ENCODE measurements at places on chromosomes 11 and 22. TPM values are rescaled to one million over a fixed set of nuclear protein-coding genes. Genes with fewer than 3 reads are reported as not detected.
A peak's percentile ranks its signal among the peaks of the same experiment; 100 is the strongest.

DNA sequence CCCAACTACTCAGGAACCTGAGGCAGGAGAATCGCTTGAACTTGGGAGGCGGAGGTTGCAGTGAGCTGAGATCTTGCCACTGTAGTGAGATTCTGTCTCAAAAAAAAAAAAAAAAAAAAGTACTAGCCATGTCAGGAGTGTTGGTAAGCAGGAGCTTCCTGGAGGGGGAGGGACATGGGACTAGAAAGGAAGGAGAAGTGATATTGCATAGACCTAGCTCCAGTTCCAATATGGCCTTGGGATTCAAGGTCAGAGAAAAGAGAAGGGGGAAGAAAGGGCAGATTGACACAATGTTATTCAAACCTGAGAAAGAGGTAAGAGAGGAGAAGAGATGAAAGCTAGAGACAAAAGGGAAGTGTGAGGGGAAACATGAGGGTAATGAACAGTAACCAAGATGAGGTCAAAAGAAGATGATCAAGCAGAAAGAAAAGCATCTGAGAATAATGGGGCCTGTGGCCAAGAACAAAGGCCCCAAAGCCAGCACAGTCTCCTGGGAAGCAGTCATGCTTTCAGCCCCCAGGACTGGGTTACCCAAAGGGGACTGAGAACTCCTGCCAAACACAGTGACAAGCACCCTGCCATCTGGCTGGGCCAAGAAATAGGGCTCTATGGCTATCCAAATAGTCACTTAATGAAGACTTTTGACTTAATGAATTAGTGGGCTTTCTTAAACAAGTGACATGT lies 51.7 kb upstream of the FTH1 start:
- DNase-seq, result no peak

DNA sequence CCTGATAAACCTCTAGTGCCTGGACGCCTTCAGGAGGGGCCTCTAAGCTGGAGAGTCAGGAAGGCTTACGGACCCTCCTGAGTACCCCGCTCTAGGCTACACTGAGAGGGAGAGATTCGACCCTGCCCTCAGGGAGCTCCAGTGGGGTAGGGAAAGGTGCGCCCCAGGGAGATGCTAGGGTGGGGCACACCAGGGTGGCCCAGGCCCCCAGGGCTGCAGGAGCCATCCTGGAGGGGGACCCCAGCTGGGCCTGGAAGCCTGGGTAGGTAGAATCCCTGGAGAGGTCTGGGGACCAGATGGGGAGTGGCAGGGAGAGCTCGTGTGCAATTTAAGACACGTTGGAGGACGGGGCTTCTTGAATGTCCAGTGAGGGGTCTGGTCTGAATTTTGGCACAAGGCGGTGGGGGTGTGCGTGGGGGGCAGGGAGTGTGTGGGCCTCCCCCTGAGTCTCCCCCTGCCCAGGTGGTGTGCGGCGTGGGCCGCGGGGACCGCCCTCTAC lies 4.7 kb downstream of the CARNS1 start:
- no peak for DNase-seq

DNA sequence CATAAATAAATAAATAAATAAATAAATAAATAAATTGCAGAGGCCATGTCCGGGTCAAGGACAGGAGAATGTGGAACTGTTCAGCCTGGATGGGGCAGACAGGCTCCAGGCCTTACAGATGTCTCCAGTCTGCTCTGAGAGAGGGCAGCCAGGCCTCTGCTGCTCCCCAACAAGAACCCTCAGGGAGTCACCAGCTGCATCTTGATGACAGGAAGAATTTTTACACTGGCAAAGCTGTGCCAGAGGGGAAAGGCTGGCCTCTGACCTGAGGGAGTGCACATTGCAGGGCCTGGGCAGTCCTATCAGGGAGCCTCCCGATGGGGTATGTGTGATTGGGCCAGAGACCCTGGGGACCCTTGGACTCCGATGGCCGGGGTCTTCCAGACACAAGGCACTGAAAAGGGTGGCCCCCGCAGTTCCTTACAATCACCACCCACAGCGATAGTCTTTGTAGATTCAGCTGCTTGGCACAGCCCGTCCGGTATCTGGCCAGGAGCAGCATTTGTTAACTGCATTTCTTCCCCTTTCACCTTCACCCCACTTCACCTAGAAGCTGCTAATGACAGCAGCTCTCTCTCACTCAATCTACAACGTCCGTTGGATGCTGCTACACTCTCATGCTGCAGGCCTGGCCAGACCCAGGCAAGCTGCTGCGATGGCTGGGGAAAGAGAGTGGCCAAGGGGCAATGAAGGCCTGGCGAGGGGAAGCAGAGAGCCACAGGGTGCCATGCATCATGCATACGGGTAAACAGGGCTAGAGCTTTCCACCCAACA lies 8.1 kb downstream of the MOGAT2 start:
- no peak for DNase-seq

Gene FAM111B
- polyA plus RNA-seq, result 14.2 TPM

Gene OR5B21
- polyA plus RNA-seq, result not detected

- peak; percentile 19 for DNase-seq
Measured at GRCh38 chr22:22770280-22770871, 117.2 kb upstream of the IGLL5 start.

DNA sequence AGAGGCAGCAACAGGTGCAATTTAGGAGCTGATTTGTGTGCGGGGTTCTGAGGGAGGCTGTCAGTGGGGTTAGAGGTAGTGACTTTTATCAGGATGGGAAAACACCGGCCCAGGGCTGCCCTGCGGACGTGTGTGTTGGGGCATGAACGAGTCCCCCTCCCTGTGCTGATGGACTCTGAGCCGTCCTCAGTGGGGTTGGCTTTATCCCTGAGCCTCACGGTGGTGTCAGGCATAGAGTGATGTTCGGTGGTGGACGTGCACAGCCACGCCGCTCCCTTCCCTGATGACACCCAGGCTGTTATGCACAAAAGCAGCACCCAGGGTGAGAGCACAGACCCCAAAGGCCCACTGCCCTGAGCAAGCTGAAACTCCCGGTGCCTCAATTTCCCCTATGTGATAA lies 809.1 kb downstream of the BRD1 start:
- no peak for DNase-seq

Gene FAM181B
- polyA plus RNA-seq, result 4.7 TPM

DNA sequence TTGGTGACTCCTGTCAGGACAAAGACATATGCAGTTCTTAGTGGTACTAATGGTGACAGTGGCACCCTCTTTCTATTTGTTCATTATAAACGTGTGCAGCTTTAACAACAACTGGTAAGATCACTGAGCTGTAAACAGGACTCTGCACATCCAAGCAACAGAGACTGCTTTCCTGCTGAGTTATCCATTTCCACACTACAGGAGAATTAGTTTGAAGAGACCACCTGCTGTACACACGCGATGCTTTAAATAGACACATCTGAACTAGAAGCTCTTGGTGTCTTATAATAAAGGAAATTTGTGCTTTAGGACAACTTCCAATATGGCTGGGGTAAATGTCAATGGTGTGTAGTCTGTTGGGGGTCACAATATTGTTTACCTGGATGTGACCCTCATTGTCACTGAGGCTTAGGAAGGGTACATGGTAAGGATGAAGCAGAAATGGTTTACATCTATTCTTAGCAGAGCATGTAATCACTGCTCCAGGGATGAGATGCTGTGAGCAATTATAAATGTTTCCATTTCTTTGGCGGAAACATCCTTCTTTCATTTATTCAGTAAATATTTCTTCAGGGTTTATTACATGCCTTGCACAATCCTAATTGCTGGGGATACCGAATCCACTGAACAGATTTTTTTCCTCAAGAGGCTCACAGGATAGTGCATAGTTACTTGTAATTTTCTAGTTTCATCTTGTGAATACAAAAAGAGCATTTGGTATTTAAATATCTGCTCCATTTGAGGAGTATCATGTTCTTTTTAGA lies 354.0 kb upstream of the CCDC90B start:
- no peak for DNase-seq

Gene MMP12
- 2.4 TPM for polyA plus RNA-seq

DNA sequence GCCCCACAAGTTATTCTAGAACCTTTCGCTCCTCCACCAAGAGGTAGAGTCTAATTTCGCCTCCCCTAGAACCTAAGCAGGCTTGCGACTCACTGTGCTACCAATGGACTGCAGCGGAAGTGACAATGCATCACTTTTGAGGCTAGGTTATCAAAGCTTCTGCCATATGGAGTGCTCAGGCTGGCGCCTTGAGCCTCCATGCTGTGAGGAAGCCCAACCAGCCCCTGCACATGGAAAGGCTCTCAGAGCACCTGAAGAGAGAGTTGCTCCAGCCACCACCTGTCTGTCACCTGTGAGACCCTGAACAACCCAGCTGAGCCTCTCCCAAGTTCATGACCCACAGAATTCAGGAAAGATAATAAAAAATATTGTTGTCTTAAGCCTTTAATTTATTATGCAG lies 29.3 kb upstream of the CBX7 start:
- no peak for DNase-seq

Gene SPCS2
- 207 TPM for polyA plus RNA-seq

Gene TRIM49
- not detected for polyA plus RNA-seq

GRCh38 chr11:95147364-95147905 lies 57.8 kb downstream of the ENDOD1 start:
- no peak for DNase-seq

Gene GRAP2
- polyA plus RNA-seq, result 1.5 TPM

Gene CLMP
- polyA plus RNA-seq, result 26.1 TPM

GRCh38 chr11:45933131-45933831 lies 10.8 kb downstream of the LARGE2 start:
- DNase-seq, result no peak

Gene POU2AF2
- not detected for polyA plus RNA-seq

GRCh38 chr11:66326261-66327111 lies 9.6 kb upstream of the CD248 start:
- no peak for DNase-seq

DNA sequence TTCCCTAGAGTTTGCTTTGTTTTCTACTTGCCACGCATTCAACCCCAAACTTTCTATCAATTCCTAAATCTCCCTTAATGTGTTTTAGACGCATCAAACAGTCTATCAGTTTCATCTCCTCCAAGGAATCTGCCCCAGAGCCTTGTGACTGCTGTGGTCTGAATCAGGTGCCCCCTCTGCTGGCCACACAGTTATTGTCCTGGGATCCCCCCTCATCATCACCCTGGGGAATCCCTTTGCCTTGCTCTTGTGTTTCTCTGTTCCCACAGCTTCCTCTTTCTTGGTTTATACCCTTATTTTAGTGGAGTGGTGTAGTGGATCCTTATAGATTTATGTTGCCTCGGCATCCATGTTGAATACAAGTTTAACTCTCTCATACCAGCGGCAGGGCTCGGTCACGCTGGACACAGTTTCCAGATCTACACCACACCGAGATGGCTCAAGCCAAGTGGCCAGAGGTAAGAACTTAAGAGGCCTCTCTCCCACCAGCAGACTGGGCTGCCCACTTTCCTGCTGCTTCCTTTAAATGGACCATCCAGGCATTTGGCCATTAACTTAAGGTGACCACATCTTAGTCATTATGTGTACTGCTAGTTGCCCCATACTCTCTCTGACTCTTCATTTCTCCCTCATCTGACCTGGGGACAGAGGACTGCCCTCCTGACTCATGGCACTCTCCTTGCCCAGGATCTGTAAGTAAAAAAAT lies 8.2 kb downstream of the UPB1 start:
- no peak for DNase-seq

Gene GRIA4
- polyA plus RNA-seq, result 0.69 TPM

DNA sequence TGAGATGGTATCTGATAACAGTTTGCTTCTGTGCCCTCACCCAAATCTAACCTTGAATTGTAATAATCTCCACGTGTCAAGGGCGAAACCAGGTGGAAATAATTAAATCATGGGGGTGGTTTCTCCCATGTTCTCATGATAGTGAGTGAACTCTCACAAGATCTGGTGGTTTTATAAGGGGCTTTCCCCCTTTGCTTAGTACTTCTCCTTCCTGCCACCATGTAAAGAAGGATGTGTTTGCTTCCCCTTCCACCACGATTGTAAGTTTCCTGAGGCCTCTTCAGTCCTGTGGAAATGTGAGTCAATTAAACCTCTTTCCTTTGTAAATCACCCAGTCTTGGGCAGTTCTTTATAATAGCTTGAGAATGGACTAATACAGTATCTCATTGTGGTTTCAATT lies 8.5 kb upstream of the OVCH2 start:
- DNase-seq, result no peak

- DNase-seq, result no peak
Measured at GRCh38 chr11:134592391-134592990, 180.4 kb upstream of the B3GAT1 start.

DNA sequence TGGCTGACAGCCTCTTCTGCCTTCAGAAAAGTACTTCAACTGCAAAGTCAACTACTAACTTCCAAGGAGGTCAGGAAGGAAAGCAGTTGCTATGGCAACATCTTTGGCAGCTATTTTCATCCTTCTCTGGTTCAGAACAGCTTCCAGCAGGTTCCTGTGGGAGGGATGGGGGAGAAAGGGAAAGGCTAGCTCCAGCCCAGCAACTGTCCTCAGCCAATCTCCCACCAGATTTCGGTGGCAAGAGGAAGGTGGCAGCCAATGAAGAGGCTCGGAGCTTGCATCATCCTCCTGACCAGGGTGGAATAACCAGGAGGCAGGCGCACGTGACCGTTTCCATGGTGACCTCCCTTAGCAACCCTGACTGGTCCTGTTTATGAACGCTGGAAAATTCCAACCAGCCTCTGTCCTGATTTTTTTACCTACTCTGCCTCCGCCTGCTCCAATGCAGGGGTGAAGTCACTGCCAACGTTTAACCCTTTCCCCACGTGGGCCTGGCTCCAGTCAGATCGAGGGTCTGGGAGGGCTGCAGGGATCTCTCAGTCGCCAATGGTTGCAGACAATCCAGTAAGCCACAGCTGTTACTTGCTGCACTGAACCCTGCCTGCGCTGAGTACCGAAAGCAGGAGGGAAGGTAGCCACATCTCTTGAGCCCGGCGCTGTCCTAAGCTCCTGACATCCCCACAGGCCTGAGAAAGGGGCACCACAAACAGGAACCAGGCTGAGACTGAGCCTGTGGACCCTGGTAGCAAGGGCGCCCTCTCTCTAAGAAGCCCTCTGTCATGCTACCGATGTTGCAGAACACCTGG lies 11.2 kb upstream of the MALAT1 start:
- DNase-seq, result peak; percentile 100

GRCh38 chr11:64759722-64760719 lies at the start of gene PYGM:
Gene PYGM (minus strand): TSS chr11:64759974. CDS start chr11:64759898, 76 bp downstream.
- no peak for DNase-seq

DNA sequence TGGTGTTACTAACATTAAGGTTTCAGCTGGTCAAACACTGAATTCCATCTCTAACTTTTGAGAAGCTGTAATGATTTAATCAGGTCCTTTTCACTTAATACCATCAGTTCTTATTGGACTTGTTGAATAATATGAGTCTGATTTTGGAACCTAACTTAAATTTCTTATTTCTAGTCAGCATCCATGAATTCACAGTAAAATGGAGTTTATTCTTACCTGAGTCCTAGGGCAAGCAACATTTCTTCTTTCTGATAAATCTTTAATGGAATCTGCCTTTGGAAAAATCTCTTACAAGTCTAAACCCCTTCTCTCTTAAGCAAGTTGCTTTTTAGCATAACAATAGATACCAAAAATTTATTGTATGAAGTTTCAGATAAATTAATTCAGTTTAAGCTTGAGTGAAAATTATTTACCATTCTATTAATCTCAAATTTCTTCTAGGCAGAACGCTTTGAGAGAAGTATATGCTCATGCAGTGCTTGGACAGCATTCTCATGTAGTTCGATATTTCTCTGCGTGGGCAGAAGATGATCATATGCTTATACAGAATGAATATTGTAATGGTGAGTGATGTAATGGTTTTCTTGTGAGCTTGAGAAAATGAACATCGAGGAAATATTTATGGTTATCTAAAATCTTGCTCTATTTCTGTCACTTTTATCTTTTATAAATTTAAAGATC lies 3.4 kb downstream of the WEE1 start:
- no peak for DNase-seq

GRCh38 chr11:117535201-117535849 lies 207.7 kb downstream of the CEP164 start:
- DNase-seq, result no peak

- DNase-seq, result no peak
Measured at GRCh38 chr11:14956111-14956510, 16.0 kb downstream of the CALCA start.

All from renal pelvis (tissue), 12 donors.